ENCODE measurements at places on chromosomes 11 and 22.

- no peak for DNase-seq
Observed at GRCh38 chr11:59710136-59710847, 3.4 kb downstream of the OR10V1 start.

DNA sequence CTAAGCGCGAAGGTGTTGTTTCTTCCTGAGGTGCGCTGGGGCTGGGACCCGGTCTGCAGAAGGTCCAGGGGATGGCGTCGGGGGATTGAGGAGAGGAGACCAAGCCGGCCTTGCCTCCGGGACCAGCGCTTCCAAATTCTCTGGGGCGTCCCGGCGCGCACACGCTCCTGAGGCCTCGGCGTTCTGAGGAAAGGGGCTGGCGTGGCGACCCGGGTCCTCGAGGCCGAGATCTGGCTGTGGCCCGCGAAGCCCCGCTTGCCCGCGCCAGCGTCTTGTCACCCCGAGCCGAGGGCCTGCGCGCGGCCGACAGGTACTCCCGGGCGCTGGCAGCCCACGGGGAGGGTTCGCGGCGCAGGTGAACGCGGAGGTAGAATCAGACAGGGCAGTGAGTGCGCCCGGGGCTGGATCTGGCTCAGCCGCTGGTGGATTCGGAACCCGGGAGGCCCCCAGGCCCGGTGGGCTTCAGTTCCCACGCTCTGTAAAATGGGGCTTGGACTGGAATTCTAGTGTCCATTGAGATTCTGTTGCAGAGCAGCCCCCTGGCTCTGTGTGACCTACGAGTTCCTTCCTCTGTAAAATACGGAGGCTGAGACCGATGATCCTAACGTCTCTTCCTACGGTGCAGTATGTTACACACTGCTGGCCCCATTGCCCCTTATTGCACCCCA, 14.7 kb downstream of the SSH3 start:
- no peak for DNase-seq

DNA sequence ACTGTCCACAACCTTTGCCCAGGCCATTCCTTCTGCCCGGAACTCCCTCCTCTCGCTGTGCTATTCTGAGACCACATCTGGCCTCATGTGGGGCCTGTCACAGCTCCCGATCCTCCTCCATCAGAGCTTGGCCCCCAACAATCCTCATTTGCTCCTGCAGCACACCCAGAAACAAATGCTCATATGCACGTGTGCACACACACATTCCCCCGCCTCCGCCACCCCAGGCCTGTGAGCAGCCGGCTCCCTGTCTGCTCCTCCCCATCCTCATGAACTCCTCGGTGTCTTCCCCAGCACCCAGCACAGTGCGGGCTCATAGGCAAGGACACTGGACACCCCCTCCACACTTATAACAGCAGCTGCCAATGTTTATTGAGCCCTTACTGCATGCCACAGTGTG, 29.7 kb upstream of the PICK1 start:
- DNase-seq = no peak

DNA sequence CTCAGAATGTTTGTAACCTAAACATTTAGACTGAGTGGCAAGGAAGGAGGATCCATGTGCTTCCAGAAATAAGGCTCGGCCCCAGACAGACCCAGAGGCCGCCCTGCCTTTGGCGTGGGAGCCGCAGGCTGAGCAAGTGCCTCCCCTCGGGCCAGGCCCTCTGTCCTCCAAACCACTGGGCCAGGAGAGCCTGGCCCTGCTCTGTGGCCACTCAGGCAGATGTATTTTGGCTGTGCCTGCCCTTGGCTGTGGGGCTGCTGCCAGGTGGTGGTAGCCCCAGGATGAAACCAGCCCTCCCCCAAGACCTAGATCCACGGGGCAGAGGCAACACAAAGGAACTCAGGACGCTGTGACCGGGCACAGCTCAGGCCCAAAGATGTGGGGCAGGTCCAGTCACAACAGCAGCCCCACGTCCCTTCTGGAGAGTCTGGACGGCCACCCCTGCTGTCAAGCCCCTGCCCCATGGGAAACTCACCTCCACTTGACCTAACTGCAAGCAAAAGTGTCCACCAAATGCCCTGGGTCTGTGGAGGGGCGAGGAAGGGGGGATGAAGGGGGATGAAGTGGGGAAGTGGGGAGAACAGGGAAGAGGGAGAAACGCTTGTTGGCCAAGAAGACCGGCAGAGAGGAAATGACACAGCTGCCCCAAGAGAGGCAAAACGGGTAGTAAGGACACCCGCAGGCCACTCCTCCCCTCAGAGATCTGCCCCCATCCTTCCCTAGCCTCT, 24.0 kb downstream of the PISD start:
- no peak for DNase-seq

DNA sequence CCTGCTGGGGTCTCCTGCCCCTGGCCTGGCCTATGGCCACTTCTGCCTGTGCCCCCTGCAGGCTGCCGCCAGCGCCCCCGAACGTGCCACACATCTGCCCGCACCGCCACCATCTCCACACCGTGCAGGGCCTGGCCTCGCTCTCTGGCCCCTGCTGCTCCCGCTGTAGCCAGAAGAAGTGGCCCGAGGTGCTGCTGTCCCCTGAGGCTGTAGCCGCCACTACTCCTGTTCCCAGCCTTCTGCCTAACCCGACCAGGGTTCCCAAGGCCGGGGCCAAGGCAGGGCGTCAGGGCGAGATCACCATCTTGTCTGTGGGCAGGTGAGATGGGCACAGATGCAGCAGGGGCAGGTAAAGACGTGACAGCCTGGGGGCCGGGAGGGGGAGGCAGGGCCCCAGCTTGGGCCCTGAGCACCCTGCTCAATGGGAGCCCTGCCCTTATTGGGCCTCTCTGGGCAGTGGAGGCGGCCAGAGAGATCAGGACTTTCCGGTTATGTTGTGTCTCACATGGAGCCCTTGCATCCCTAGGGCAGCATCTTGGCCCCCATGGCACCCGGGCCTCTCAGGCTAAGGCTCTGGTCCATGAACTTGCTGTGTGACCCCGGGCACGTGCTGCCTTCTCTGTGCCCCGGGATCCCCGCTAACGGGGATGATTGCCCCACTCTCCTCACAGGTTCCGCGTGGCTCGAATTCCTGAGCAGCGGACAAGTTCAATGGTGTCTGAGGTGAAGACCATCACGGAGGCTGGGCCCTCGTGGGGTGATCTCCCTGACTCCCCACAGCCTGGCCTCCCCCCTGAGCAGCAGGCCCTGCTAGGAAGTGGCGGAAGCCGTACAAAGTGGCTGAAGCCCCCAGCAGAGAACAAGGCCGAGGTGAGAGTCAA, 18.5 kb downstream of the RELT start:
- DNase-seq = no peak

DNA sequence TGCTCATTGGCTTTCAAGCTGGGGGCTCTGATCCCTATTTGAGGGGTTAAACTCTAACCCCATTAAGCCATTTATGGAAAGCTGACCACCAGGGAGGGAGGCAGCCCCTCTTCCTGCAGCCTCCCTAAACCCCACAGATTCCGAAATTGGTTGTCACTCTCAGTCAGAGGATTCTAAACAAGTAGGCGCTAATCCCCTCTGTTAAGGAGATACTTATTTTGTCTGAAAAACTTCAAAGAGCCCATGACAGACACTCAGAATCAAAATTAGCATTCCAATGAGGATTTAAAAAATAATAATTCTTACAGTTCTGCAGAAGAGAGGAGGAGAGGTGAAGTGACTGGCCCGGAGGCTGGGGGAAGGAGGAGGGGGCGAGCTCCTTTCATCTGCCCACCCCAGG, 69.7 kb upstream of the LMO1 start:
- DNase-seq = no peak

- DNase-seq = no peak
Observed at GRCh38 chr11:11239959-11240358, 113.1 kb downstream of the CSNK2A3 start.

DNA sequence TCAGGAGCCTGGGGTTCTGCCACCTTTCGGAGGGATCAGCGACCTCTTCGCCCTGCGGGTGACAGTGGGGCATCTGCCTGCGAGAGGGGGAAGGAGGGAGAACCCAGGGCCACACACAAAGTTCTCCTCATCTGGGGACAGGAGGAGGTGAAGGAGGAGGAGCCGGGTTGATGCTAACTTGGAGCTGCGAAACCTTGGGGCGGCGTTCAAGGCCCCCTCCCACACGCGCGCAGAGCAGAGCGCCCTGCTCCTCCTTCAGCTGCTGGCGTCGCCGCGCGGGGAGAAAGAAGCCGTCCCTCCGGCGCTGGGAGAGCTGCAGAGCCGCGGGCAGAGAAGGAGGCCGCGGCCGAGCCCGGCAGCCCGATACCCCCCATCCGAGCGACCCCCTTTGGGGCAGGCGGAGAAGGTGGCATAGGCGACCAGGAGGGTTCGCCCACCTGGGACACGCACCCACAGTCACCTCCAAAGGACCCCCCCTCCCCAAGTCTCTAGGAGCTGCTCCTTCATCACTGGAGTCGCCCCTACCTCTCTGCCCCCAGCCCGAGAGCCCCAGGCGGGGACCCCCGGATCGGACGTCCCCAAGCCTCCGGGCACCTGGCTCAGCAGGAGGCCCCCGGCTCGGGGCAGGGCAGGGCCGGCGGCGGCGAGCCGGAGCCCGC, at the start of gene RASD2:
RASD2 (plus strand) TSS at position 237 of the 659 bp plus-strand sequence. CDS start 5,979 bp downstream, outside the sequence.
- DNase-seq = peak; percentile 10

DNA sequence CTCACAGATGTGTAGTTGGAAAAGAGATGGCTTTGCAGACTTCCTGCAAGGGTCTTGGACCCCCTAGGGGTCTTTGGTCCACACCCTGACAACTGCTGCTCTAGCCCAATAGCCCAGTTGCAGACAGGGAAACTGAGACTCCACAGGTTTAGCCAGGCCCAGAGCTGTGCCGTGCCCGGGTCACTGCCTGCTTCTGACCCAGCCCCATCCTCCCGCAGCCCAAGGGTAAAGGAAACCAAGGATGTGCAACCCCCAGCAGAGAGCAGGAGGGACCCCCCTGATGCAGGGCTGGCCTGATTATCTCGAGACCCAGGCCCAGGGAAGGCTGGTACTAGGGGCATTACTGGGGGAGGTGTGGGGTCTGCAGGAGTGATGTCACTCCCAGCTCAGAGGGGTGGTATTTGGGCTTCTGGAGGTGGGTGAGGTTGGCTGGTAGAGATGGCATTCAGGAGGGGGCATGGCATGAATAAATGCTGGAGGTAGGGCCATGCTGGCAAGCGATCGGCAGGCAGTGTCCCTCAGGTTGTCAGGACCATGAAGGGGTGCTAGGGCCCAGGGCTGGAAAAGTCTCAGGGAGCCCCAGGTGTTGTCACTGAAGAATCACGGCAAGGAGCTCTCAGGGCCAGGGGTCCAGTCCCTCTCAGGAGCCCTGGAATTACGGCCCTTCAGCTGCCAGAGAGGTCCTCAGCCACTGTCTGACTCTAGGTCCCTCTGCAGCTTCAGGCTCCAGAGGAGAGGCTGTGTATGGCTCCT, 21.1 kb downstream of the MYO7A start:
- no peak for DNase-seq

- no peak for DNase-seq
Observed at GRCh38 chr11:87150936-87151335, 113.2 kb downstream of the TMEM135 start.

DNA sequence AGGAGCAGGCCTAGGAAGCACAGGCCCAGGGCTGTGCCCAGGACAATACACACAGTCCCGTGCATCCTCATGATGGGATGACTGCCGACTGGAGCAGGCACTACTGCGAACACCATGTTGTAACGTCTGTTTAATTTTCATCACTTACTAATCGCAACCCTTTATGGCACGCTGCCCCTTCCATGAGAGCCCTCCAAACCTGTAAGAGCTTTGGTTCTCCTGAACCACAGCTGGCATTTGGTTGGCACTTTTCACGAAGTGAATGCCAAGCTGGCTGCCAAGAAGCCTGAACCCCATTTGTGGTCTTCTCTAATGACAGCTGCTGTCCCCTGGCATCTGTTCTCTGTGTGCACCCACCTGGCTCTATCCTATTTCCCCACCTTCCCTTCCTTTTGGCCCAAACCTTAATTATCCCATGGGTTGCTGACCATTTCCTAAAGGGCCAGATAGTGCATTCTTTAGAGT, 36.5 kb downstream of the APOL1 start:
- DNase-seq = no peak

GRCh38 chr11:3920148-3920852, 64.8 kb downstream of the STIM1 start:
- DNase-seq = peak; percentile 47

- no peak for DNase-seq
Observed at GRCh38 chr11:61347916-61348461, 13.7 kb downstream of the CYB561A3 start.

GRCh38 chr11:43943931-43944751, 1.7 kb downstream of the C11orf96 start:
- DNase-seq = no peak

DNA sequence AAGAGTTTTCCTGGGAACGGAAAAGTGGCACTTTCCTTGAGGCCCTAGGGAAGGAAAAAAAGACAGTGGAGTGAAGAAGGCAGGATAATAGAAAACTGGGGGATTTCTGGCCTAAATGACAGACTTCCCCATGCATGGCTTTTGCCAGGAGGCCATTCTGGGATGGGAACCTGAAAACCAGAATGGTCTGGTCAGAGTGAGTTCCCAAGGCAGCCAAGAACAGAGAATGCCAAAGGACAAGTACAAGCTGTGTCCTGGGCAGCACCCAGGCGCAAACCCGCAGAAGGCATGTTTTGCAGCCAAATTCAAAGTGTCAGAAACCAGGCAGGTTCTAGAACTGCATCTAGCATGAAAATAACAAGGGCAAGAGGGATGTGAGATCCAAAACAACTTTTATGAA, 162.4 kb downstream of the SPON1 start:
- DNase-seq = no peak

DNA sequence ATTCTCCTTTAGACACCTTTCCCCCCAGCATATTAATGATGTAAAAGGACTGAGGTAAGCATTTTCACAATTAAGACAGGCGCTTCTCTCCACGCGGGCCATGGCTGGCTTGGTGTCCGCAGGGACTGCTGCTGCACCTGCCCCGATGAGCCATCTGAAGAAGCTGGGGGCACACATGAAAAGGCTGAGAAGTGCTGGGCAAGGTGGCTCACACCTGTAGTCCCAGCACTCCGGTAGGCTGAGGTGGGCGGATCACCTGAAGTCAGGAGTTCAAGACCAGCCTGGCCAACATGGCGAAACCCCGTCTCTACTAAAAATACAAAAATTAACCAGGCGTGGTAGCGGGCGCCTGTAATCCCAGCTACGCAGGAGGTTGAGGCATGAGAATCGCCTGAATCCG, 21.3 kb downstream of the KRTAP5-6 start:
- no peak for DNase-seq

DNA sequence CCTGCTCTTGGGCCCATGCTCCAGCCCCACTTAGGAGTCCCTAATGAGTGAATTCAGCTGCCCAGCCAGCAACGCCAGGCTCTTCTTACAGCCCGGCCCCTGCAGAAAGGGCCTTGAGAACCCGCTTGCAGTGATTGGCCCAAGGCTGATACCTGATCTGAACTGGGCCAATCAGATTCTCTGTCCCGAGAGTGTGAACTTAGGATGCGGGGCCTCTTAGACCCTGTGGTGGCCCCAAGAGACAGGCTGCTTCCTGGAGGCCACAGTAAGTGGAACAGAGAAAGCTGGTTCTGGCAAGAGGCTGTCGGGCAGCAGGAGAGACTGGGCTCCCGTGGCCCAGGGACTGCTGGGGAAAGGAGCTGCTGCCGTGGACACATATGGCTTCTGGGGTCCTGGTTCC, 11.5 kb downstream of the VSTM5 start:
- DNase-seq = no peak

DNA sequence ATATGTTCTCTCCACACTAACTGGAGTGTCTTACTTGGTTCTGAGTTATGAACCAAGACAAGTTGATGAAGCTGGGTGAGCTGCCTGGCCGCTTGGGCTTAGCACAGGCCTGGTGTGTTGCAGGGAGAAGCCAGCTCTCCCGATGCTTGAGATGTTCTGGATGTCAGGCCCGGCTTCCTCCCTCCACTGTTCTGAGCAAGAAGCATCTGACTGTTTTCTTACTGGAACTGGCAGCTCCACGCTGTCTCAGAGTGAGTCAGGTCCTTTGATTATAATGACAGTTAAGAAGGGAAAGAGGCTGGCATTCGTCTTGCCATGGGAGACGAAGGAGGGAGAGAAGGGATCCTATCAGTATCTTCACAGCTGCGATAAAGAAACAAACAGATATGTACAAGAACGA, 46.5 kb upstream of the CRTAM start:
- DNase-seq = no peak

All from activated naive CD8-positive, alpha-beta T cell treated with anti-CD3 and anti-CD28 coated beads, Interleukin-2, amount 50 U/mL, for 16 hours (primary cell).